Amygdala (tissue), 56 donors: ENCODE measurements at places on chromosomes 12 and 14.
A peak's percentile ranks its signal among the peaks of the same experiment; 100 is the strongest.

- DNase-seq, result no peak
These were observed 47.9 kb downstream of the NEUROD4 start for GRCh38 chr12:55067701-55068100.

- peak; percentile 86 for DNase-seq
These were observed 343 bp upstream of the NOVA1 start for GRCh38 chr14:26598081-26598671.

DNA sequence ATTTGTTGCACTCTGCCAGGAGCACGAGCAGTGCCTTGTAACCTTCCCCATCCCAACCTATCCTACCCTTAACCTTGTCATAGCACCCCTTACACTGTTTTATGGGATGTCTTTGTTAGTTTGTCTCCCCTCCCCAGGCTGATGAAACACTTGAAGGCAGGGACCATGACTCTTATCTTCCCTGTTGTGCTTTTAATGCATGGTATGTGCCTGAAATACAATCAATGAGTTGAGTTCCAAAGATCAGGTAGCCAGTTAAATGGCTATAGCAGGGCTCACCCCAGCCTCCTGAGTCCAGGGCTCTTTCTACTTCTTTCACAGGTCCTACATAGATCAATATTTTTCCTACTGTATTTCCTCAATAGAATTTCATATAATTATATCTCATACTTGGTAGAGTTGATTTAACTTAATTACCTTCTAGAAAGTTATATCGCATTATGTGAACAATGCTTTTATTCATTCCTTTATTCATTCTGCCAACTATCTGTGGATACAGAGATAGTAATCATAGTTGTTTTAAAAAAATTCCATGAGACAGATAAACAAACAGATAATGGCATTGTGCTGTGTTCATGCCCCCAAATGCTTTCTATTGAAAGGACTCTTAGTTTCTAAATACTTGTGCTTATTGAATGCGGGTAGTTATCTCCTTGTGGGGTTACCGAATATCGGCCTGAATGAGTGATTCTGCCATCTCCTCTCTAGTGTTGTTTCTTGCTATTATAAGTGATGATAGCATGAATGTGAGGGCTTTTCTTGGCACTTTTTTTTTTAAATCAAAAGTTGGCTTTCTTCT lies 347.4 kb downstream of the NPAS3 start:
- no peak for DNase-seq

DNA sequence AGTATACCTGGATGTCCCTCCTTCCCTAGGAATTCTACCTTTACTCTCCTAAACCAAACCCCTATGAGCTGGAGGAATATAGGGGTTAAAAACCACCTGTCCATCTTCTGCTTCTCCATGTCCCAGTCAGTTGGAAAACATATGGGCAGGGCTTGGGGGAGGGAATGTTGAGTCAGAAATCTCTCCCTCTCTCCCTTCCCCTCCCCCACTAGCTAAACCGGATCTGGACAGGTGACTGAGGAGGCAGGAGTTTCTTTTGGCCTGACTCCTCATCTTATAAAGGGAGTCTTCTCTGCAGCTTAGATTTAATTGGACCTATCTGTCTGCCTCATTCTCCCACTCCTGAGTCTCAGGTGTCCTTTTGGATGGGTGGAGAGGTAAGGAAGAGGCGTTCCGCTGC lies 6.1 kb downstream of the ERBB3 start:
- DNase-seq, result no peak

DNA sequence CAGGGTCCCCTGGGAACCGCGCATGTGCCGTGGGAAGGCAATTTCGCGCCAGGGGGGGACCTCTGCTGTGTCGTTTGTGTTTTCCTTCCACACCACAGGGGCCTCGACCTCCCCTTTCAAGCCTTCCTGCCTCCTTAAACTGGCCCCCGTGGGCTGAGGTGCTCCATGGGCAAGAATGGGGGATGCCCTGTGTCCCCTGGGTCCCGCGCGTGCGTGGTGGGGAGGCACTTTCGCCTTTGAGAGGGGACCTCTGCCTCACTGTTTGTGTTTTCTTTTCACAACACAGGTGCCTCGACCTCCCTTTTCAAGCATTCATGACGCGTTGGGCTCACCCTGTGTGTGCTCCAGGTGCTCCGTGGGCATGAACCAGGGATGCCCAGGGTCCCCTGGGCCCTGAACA lies 348.8 kb downstream of the ALG10 start:
- DNase-seq, result no peak

DNA sequence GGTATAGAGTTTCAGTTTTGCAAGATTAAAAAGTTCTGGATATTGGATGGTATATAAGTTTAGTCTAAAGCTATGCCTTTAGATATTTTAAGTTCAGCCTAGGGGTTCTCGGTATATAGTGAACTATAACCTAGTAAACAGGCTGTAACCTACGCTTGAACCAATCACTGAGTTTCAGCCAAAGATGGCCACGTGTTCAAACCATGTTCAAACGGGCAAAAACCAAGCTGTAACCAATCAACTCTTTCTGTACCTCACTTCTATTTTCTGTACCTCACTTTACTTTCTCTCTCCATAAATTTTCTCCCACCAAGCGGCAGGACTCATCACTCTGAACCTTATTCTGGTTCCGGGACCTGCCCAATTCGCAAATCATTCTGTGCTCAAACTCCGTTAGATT lies 1.4 kb downstream of the TMBIM4 start:
- DNase-seq, result no peak

DNA sequence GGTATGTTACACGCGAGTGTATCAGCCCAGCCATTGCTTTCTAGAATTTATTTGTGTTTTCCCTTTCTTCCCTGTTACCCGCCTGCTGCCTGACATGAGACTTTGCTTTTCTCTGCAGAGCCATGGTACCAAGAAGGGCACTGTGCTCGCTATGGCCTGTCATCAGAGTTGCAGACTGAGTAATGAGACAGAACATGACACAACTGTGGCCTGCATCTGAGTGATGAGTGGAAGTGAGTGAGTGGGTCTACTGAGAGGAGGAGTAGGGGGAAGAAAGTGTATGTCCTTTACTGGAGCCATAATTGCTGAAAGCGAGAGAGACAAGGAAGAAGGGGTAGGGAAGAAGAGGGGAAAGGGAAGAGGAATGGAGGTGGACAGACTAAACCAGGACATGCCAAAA lies 2.9 kb downstream of the RILPL1 start:
- DNase-seq, result no peak

GRCh38 chr14:25929881-25930615 lies 667.8 kb downstream of the NOVA1 start:
- DNase-seq, result no peak

DNA sequence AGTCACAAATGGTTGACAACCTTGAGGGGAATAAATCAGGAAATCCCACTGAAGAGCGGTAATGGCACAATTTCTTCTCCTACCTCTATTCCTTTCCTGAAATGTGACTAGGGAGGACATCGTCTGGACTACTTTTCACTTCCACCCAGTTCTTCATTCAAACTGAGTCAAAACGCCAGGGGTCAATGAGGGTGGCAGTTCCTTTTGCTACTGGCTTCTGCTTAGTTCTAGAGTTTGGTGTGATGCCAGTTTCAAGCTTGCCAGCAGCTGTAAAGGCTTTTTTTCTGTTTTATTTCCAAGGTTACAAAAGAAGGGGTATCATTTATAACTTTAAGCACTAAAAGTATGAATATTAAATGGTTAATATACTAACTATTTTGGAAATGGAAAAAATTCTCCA lies 286.5 kb downstream of the SOX5 start:
- DNase-seq, result no peak

DNA sequence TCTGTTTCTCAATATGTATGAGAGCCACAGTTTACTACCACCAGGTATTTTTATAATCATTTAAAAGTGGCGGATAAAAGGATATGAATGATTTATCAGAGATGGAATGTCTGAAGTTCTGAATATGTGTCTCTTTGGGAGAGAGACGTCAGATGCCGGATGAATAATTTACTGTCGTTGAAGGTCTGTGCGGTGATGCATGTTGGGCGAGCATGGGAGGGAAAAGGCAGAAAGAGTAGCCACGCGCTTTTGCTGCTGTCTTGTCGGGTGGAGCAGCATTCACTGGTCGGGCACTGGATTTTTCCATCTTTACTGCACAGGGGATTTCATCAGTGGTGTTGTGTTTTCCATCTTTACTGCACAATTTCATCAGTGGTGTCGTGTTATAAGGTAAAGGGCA lies 65.6 kb downstream of the SYNE2 start:
- no peak for DNase-seq

DNA sequence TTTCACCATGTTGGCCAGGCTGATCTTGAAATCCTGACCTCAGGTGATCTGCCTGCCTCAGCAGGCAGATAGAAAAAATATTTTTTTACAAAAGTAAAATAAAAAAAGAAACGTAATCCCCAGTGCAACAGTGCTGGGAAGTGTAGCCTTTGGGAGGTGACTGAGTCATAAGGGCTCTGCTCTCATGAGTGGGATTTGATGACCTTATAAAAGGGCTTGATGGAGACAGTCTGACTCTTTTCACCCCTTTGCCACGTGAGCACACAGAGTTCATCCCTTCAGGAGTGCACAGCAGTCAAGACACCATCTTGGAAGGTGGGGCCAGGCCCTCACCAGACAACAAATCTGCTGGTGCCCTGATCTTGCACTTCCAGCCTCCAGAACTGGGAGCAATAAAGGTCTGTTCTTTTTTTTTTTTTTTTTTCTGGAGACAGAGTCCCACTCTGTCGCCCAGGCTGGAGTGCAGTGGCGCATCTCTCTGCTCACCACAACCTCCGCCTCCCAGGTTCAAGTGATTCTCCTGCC lies 24.7 kb upstream of the DYNC1H1 start:
- no peak for DNase-seq

DNA sequence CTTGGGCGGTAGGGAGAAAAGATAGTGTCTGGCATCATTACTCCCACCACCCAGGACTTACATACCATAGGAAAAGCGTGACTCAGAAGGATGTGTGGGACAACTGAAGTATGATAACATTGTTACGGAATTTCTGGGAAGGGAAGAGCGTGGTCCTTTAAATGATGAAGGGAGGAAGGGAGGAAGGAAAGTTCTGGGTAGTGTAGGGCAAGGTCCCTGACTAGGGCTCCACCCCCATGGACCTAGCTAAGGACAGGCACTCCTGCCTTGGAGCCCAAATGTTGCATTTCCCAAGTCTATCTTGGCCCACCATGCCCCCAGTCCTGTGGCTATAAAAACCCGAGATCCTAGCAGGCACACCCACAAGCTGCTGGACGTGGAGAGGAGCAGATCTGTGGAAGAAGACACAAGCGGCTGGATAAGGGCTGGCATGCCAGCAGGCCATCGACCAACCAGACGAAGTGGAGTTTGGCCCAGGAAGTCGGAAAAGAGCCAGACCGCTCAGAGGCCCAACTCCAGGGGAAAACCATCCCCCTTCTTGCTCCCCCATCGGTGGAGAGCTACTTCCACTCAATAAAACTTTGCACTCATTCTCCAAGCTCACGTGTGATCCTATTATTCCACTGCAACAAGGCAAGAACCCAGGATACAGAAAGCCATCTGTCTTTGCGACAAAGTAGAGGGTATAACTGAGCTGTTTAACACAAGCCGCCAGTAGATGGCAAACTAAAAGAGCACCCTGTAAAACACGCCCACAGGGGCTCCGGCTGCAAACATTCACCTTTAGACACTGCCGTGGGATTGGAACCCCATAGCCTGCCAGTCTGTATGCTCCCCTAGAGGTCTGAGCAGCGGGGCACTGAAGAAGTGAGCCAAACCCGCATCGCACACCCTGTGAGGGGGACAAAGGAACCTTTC lies 23.0 kb upstream of the RAB21 start:
- DNase-seq, result no peak

GRCh38 chr12:57236201-57236924 lies 6.9 kb downstream of the SHMT2 start:
- no peak for DNase-seq

GRCh38 chr14:81172353-81172752 lies 48.4 kb downstream of the GTF2A1 start:
- no peak for DNase-seq

DNA sequence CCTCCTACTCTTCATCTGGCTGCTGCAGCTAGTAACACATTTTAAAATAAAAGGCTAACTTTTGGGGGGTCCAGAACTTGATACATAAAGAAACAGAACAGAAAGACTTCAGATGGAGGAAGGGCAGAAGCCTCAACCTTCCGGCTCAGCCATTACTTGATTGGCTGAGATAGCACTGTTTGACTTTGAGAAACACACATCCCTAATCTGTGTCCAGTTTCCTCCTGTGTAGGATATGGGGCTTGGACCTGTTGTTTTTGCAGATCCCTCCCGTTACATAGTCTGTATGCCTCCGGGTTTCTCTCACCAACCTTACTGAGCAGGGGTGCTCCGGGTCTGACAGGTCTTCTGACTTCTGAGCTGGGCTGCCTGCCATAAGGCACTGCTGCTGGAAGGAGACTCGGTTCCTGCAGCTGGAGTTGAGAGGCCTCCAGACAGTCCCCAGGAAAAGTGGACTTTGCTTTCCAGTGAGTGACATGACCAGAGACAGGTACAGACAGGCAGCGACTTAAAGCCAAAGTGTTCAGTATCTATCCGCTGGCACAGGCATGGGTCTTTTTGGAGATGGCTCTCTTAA lies 8.3 kb upstream of the ZNF641 start:
- DNase-seq, result no peak

DNA sequence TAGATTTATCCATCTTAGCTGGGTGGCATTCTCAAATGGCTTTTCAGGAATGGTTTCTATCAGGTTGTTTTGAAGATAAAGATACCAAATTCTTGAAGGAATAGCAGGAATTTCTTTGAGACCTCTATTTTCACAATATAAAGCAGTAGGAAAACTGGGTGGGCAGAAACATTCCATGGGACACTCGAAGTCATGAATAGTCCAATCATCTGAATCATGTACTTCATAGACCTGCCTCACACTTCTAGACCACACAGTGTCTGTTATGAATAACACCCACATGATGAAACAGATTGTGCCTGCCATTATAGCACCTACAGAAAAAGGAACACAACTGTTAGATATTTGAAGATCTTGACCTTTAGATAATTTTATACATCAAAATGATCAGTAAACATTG lies 1.8 kb downstream of the KERA start:
- no peak for DNase-seq
